Heart left ventricle (tissue), 16 donors: ENCODE measurements at places on chromosomes 12 and 14.

GRCh38 chr14:91119556-91120311 is 5.9 kb downstream of the DGLUCY start:
- H3K27me3 ChIP-seq = no peaks in the 10 kb centered on the region
- peaks cover 77% of the 10 kb centered on the region for H3K4me1 ChIP-seq
- H3K4me3 ChIP-seq = no peak overlapping the region
- peak overlapping the region; percentile 14 for H3K27ac ChIP-seq

GRCh38 chr12:6766651-6767349 is 637 bp downstream of the PTMS start:
- peaks cover 47% of the 10 kb centered on the region for H3K4me1 ChIP-seq
- peaks cover 20% of the 10 kb centered on the region for H3K36me3 ChIP-seq
- peak; percentile 88 for DNase-seq

GRCh38 chr12:95118788-95119179 is 45.4 kb upstream of the NR2C1 start:
- H3K36me3 ChIP-seq = no peaks in the 10 kb centered on the region
- H3K27ac ChIP-seq = peak overlapping the region; percentile 10
- H3K4me1 ChIP-seq = peaks cover 6% of the 10 kb centered on the region
- H3K27me3 ChIP-seq = no peaks in the 10 kb centered on the region

GRCh38 chr12:112998987-112999767 is 20.9 kb downstream of the OAS2 start:
- peaks cover 93% of the 10 kb centered on the region for H3K36me3 ChIP-seq
- H3K27me3 ChIP-seq = no peaks in the 10 kb centered on the region
- H3K27ac ChIP-seq = no peak overlapping the region
- DNase-seq = no peak

- H3K4me1 ChIP-seq = no peaks in the 10 kb centered on the region
- peaks cover 77% of the 10 kb centered on the region for H3K36me3 ChIP-seq
- H3K27me3 ChIP-seq = no peaks in the 10 kb centered on the region
- H3K4me3 ChIP-seq = no peak overlapping the region
- peak; percentile 54 for DNase-seq
- no peak overlapping the region for H3K27ac ChIP-seq
Observed at GRCh38 chr12:6563448-6564050, 4.5 kb downstream of the NOP2 start.
